ENCODE measurements at places on chromosomes 5 and 9.

GRCh38 chr5:135161221-135161620 lies 127.2 kb upstream of the PITX1 start:
- no peak for DNase-seq

GRCh38 chr5:28779161-28779754 lies 1740.9 kb upstream of the CDH9 start:
- peak; percentile 41 for DNase-seq

DNA sequence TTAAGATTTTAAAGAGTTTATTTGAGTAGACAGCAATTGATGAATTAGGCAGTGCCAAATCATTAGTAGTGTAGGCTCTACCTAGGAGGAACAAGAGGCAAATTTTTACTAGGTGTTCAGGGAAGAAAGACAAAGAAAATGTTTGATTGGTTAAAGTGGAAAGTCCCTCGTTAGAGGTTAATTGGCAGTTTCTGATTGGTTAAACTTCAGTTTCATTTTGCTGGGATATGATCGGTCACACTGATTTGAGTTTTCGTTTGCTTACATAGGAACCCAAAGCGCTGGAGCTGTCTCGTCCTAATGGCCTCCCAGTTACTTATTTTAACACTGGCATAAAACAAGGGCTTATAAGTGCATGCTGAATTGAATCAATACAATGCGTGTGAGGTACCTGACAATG lies 15.1 kb downstream of the DMAC1 start:
- no peak for DNase-seq

- no peak for DNase-seq
Observed at GRCh38 chr9:124014956-124015660, 3.5 kb downstream of the LHX2 start.

- DNase-seq, result no peak
Observed at GRCh38 chr9:35338561-35339274, 151.2 kb upstream of the RUSC2 start.

DNA sequence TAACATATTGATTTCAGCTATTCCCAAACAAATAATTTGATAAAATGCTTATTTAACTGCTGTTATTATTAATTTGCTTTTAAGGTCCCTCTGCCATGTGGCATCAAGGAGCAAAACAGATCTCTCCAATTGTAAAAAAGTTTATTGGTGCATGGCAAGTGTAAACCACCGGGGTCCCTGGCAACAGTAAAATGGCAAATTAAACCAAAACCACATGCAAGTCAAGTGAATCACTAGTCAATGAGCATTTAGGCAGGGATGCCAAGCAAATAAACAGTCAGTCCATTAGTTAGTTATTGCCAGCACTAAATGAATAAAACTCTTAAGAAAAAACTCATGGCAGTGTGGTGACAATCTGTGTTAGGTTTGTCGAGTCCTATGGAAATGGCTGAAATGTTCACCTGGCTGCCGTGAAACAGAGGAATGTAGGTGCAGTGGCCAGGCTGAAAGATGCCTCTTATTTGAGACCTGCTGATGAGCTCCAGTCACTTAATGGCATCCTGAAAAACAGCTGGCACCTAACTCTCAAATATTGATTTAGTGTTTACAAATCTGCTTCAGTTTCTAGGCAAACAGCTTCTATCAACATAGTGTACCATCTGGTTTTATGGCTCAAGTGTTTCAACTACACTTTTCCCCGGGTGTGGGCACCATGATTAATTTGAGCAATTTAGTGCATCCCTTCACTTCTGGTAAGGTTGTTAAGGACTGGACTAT lies 296.5 kb upstream of the ITGA1 start:
- peak; percentile 95 for DNase-seq

GRCh38 chr5:78360924-78361630 lies 660 bp downstream of the SCAMP1 start:
- DNase-seq, result peak; percentile 63

GRCh38 chr9:69264526-69264925 lies 60.5 kb upstream of the ENTREP1 start:
- DNase-seq, result no peak

- no peak for DNase-seq
Observed at GRCh38 chr9:71808068-71808467, 39.8 kb upstream of the CEMIP2 start.

DNA sequence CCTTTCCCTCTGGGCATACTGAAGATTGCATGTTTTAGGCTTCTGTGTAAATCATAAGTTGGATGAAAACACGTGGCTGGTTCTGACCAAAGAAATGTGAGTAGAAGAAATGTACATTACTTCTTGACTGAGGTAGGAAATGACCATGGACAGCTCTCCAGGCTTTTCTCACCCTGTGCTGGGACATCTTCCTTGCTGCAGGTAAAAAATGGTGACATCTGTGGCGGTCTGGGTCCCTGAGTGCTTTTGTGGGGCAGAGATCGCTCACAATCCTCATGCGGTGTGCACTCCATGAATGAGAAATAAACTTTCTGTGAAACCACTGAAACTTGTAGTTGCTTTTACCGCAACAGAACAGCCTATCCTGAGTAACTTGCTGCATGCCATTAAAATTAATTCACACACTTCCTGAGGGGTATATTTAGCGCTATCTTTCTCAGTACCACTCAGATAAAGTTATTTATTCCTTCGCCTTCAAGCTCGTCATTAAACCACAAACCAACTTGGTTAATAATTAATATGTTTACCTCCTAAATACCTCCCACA lies 730.4 kb downstream of the EFNA5 start:
- no peak for DNase-seq

GRCh38 chr5:142133330-142134206 lies 25.0 kb downstream of the NDFIP1 start:
- no peak for DNase-seq

DNA sequence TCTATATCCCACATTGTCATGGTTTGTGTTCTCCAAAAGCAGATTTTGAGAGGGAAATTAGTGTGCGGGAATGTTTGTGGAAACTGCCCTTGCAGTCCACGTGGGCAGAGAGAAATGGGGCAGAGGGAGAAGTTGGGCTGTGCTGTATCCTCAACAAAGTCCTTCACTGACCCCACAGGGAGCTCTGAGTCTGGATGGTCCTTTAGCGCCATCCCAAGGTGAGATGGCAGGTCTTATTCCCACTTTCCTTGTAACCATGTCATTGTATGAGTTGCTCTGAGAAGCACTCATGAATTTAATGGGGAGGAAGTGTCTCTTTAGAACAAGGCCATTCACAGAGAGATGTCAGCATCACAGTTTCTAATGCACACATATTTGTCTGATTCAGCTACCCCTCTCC lies 127.1 kb downstream of the ANKRD18B start:
- DNase-seq, result no peak

DNA sequence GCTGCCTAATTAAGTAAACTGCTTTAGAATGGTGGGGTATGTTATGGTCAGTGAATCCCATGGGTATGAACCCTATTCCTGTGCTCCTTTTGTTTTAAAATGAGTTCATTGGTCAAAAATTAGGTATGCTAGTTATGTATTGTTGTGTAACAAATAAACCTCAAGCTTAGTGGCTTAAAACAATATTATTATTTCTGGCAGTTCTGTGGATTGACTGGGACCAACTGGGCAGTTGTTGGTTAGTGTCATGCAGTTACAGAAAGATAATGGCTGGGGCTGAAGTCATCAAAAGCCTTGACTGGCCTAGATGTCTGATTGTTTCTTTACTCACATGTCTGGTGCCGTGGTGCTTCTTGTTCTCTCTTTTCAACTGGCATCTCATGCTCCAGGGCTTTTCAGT lies 8.9 kb upstream of the PTAR1 start:
- DNase-seq, result no peak

GRCh38 chr9:96299823-96300222 lies 2.2 kb downstream of the HSD17B3 start:
- DNase-seq, result no peak

DNA sequence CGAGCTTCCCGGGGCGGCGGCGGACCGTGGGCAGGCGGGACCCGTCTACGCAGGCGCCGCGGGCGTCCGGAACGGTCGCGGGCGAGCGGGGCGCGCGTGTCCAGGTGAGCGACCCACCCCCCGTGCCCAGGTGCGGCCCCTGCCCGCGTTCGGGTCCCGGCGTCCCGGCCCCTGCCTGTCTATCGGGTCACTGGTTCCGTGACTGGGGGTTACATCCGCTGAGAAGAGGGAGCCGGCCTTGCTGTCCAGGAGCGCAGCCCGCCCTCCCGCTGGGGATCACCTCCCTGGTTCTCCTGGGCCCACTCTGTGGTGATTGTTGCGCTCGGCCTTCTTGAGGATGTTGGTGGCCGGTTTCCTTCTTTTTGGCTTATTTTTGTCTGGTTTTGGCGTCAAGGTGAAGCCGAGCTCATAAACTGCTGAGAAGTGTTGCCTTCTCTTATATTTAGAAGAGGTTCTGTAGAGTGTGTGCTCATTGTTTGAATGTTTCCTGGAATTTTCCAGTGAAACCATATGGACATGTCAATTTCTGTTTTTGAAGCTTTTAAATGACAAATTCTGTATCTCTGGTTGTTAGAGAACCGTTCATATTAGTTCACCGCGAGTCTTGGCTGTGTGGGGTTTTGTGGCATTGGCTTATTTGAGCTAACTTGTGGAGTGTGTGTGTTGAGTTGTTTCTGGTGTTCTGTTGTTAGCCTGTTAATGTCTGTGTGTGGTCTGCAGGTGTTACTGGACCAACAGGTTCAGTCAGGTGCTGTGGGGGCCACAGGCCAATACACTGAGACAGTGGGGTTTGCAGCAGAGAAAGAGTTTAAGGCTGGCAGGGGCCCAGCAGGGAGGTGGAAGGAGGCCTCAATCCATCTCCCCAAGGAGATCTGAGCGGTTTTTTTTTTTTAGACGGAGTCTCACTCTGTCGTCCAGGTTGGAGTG lies 621 bp downstream of the CEP72 start:
- no peak for DNase-seq

GRCh38 chr9:127523312-127523851 lies 72.1 kb downstream of the LRSAM1 start:
- no peak for DNase-seq

DNA sequence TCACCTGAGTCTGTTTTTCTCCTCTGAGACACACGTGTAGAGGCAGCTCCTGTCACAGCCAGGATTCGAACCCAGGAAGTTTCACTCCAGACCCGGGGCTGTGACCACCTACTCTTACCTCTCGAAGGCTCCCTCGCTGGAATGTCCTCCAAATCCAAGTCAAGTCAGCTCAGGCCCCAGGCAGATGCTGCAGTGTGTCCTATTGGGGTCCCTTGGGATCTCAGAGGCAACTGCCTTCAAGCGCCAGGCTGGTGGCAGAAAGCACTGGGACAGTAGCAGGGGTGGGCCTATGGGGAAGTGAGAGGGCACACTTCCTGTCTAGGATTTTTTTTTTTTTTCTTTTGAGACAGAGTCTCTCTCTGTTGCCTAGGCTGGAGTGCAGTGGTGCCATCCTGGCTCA lies 762 bp upstream of the ST6GALNAC4 start:
- no peak for DNase-seq

- no peak for DNase-seq
Observed at GRCh38 chr9:37514999-37515398, 29.3 kb downstream of the POLR1E start.

GRCh38 chr5:113489299-113489698 lies 1.0 kb upstream of the MCC start:
- DNase-seq, result no peak

DNA sequence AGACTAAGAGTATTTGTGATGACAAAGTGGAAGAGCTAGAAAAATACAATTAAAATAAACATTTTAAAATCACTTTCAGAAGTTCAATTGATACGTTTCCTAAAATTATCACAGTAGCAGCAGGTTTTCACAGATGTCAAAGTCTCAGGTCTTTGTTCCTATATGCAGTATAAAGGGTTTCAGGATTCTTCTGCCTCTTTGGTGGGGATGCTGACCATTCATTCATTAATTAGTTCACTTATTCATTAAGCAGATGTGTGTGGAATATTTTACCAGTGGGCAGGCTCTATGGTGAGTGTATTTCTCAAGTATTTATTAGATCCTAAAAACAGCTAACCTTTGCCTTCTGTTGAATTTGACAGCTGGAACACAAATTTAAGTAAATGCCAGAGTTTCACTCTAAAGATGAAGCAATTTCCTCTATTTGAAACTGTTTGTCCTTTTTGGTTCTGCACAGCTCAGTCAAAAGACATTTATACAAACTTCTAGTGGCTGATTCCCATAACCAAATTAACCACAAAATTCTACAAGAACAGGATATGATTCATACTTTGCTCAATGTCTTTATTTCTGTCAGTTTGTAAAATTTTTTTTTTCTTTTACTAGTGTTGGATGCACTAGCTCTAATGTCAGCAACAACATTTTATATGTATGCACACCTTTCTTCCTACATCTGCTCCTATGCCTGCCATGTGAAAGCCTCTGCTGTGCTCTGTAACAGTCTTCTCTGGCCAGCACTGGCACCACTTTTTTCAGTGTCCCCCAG lies 75.9 kb upstream of the PRR16 start:
- no peak for DNase-seq

DNA sequence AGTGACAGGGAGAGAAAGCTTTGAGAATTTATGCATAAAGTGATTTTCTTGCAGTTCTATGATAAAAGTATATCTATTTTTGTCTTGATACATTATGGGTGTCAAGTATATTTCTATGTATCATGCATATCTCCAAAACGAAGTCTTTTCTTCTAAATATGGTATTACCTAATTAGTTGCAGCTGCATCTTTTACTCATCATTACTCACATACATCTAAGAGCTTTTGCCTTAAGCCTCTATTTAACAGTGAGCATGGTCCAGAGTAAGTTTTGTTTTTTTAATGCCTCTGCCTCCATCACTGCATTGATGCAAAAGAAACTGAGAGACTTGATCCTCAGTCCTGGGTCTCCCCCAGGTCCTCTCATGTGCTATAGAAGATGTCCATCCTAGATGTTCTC lies 40.0 kb upstream of the SMC5 start:
- DNase-seq, result no peak

GRCh38 chr9:120289990-120290975 lies 289.7 kb downstream of the CDK5RAP2 start:
- DNase-seq, result no peak

GRCh38 chr5:32865475-32865874 lies 154.4 kb downstream of the NPR3 start:
- DNase-seq, result no peak

GRCh38 chr5:154141745-154142221 lies 48.8 kb upstream of the GALNT10 start:
- DNase-seq, result no peak

DNA sequence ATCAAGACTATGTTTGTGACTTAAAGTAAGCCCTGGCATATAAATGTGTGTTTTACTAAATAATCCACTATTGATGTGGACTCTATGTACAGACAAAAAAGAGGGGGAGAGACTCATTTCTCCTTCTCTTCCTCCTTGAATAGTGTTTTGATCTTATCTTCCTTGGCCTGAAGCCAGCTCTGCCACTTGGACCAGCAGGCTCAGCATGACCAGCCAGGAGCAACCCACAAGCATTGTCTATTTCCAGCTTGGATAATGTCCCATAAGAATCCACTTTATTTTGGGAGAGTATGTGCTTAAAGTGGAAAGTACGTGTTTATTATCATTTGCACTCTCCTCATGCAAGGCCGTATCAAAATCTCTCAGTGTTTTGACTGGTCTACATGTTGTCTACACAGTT lies 23.8 kb upstream of the SLC46A2 start:
- DNase-seq, result no peak

- DNase-seq, result no peak
Observed at GRCh38 chr5:173468821-173469251, 140.6 kb upstream of the STC2 start.

Measured in NCI-H1105 treated with DMSO at 0.1 percent for 48 hours (cell line).